Activated T-helper 17 cell treated with anti-CD3 and anti-CD28 coated beads, Interleukin-2, amount 50 U/mL, for 72 hours (primary cell): ENCODE measurements at places on chromosomes 11 and 22. TPM values are rescaled to one million over a fixed set of nuclear protein-coding genes. Genes with fewer than 3 reads are reported as not detected.

Gene HMOX1
- 3.5 TPM for total RNA-seq

Gene APOL5
- not detected for total RNA-seq

Gene FOLH1
- total RNA-seq: not detected

Gene HEPN1
- total RNA-seq: not detected

- no peak for ATAC-seq
Observed at GRCh38 chr11:114774599-114775361, 96.5 kb downstream of the NXPE2 start.

GRCh38 chr11:123481640-123482039 is 51.6 kb downstream of the GRAMD1B start:
- no peak for ATAC-seq

DNA sequence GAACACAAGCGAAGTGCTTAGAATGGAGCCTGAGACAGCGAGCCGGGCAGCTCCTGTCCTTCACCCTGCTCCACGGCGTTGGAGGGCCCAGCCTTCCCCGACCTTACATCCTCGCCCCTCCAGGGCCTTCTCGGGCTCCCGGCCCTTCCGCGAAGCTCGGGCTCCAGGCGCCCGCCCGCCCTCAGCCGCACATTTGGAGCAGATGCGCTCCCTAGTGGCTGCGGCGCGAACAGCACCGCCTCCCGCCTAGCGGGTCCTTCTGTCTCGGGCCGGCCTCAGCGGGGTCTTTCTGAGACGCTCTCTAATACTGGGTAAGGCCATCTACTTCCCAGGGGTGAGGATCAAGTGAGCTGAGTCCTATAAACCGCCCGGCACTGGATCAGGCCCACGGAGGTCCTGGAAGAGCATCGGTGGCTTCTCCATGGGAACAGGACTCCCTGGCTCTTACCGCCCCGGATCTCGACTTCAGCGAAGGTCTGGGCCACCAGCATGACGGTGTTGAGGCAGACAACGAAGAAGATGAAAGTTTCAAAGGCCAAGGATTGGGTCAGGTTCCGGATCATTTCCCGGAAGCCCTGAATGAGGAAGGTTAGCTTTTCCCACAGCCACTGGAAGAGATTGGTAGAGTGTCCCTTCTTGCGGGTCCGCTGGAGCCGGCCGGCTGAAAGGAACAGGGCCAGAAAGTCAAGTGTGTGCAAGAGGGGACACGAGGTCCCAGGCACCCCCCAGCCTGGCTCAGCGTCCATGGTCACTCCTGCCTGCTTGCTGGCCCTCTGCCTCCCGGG is 3.7 kb downstream of the CATSPER1 start:
- peak; percentile 85 for ATAC-seq
